D721Med (cell line): ENCODE measurements at places on chromosomes 12 and 14.

- no peak for DNase-seq
These were observed 98.3 kb downstream of the BMP4 start for GRCh38 chr14:53858345-53858684.

GRCh38 chr12:103802586-103802886 is 38.5 kb downstream of the NT5DC3 start:
- DNase-seq = no peak

GRCh38 chr12:11976005-11976404 is 94.7 kb upstream of the BCL2L14 start:
- no peak for DNase-seq

- DNase-seq = no peak
These were observed 371.7 kb upstream of the KITLG start for GRCh38 chr12:88951860-88952561.

DNA sequence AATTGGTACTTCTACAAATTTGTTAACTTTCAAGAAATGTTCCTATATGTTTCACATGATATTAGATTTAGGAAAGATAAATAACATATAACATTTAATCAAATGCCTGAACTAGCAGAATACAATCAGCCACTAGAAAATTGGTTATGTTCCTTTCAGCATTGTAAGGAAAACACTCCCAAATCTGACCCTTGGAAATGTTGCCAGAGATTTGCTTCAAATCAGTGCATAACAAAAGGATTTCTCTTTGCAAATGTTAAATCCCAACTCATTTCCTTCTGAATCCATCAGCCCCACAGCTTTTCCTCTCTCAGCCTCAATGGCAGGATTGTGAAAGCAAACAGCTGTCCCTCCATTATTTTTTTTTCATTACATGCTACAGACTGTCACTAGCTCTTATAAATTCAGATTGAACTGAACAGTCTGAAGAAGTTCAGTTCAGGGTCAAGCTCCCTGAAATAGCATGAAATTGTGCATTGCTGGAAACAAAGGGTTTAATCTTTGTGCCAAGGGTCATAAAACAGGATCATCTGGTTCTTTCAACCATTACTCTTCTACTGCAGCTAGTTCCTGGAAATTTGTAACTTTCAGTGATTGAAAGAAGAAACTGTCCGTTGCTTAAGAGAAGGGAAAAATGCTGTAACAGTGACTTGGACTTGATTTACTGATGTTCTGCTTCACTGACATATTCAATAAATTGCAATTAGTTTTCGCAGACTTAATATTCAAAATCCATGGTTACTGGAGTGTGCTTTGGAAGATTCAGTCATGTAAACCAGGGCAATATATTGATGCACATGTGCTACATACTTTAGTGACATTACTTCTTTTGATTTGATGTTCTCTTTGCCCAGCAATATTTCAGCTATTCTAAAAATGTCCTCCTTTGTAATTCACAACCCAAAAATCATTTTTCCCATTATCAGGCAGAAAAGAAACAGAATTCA is 246.4 kb downstream of the RPL10L start:
- DNase-seq = no peak

DNA sequence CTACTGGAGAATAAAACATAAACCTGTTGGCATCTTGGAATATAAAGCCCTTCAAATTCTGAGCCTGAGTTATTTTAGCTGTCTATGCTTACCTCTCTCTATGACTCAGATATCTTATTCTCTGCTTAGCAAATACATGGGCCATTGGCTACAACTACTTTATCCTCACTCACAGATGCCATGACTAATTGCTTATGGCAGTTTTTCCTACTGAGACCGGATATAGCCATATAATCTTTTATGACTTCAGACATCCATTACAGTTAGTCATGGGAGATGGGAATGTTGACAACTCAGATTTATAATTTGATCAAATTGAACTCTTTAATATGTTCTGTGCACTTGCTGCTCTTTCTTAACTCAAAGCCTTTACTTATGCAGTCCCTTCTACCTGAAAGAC is 502.4 kb upstream of the ATP2B1 start:
- no peak for DNase-seq

DNA sequence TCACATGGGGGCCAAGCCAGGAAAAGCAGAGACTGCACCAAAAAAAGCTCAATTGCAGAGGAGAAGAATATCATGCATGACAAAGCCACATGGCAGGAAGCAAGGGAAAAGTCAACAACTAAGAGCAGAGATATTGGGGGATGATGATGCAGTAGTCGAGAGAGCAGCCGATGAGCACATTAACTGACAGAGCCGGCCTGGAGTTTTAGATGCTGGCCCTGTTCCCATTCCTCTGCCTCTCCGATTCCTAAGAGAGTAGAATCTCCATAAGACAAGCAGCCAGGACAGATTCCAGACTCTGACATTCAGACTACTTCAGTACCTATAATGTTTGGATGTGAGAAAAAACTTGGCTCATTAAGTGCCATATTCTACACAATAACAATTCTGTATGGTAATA is 155.9 kb downstream of the KCNH5 start:
- no peak for DNase-seq

DNA sequence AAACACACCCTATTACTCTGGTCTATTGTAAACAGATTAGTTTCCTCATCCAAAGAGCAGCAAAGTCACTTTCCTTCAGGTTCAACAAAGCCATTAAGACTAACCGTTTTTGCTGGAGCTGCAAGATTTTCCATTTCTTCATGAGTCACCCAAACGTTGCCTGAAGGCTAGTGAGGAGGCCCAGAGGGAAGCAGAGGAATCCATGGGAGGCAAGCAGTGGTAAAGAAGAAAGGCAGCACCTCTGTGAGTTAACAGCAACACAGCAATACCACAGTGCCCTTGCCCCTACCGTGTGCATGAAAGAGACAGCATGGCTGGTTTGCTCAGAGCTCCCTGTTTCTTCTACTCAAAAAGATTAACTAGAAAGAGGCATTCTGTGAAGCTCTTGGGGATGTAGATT is 206.3 kb downstream of the ACSS3 start:
- no peak for DNase-seq

DNA sequence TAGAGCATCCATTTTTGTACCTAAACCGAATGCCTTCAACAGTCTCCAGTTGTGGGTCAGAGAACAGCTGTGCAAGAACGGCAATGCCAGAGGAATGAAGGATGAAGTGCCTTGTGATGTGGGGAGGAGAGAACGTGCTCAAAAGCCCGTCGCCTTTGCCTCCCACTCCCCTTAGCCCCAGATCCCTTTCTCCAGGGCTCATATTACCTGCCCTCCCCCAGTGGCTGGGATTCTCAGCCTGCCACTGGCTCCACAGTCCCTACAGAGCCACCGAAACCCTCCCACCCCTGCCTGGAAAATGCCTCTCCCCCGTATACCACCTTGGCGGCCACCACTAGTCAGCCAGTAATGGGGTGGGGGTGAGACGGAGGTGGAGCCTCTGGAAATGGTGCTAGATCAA is 158.5 kb downstream of the ZFP36L1 start:
- no peak for DNase-seq
